ENCODE measurements at places on chromosomes 13 and 19. TPM values are rescaled to one million over a fixed set of nuclear protein-coding genes. Genes with fewer than 3 reads are reported as not detected.

DNA sequence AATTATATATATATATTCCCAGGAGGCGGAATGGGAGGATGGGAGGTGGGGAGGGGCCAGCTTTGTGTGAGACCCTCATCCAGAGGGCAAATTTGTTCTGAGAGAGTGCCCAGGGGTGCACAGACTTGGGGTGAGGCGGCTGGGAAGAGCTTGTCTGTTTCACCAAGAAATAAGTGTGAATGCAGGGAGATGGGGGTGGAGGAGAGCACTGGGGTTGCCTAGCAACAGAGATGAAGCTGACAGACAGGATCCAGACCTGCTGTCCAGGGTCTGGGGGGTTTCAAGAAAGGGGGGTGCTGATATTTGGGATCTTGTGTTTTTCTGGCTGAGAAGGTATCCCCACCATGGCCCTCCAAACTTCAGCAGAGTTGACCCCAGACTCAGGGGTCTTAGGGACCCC lies 18.6 kb upstream of the TNFAIP8L1 start:
- no peak for DNase-seq

- DNase-seq = no peak
Measured at GRCh38 chr13:48580896-48581295, 48.0 kb upstream of the RCBTB2 start.

DNA sequence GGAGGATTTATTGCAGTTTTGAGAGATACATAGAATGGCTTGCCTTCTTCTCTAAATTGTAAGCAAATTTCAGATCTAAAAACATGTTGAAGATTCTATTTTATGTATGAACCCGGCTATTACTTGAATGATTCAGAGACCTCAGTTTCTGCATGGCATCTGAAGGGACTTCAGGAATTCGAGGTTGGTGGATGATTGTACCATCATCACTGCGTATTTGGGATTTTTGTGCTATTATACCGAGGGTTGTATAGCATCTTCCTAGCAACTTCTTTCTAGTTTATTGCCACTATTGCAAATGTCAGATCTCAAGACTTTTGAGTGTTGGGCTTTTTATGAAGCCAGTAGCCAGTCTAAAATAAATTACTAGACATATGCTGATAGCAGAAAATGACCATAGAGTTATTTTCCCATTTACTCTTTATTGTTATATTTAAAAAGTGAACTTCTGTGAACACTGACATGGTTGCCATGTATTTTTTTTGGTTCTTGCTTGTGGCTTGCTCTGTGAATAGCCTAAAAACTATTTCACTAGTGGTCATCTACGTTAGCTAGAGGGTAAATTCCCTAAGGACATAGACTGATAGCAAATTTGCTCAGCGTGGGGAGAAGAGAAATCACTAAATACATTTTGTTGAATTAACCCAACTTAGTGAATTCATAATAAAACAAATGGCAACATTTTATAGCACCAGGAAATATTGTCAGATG lies 70.6 kb upstream of the KLF12 start:
- no peak for DNase-seq

- no peak for DNase-seq
Measured at GRCh38 chr19:51766461-51766860, 5.5 kb downstream of the FPR2 start.

DNA sequence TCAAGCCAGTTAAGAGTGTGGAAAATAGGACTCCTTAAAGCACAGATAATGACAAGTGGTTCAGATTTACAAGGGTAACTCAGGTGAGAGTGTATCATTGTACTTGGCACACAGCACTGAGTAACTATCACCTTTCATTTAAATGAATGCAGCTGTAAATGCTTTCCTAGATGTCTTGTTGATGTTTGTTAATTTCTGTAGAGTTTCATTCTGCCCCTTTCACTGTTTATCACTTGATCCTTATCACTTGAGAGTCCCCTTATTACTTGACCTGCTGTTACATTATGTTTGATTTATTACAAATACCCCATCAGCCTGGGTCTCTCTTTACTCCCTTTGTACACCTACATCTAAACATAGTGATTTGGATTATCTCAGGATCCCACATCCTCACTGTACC lies 38.1 kb upstream of the ZNF527 start:
- no peak for DNase-seq

- DNase-seq = no peak
Measured at GRCh38 chr13:50712456-50712855, 131.0 kb downstream of the DLEU7 start.

DNA sequence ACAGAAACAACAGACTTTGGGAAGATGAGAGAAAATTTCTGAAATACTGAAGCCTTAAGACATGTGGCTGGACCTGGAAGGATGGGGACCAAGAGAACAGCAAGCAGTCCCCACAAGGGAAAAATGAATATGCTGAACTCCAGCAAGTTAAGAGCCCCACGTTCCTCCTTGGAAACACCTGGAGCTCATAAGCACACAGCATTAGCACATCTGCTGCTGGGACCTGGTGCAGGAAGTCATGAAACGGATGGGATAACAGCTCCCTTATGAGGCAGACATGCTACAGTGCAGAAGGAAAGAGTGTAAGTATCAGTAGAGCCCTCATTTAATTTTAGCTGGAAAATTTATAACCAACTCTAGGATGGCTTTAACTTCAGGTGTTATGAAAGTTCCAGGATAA lies 67.3 kb downstream of the SLC15A1 start:
- DNase-seq = no peak

- DNase-seq = no peak
Measured at GRCh38 chr19:8017808-8018207, 12.4 kb upstream of the ELAVL1 start.

DNA sequence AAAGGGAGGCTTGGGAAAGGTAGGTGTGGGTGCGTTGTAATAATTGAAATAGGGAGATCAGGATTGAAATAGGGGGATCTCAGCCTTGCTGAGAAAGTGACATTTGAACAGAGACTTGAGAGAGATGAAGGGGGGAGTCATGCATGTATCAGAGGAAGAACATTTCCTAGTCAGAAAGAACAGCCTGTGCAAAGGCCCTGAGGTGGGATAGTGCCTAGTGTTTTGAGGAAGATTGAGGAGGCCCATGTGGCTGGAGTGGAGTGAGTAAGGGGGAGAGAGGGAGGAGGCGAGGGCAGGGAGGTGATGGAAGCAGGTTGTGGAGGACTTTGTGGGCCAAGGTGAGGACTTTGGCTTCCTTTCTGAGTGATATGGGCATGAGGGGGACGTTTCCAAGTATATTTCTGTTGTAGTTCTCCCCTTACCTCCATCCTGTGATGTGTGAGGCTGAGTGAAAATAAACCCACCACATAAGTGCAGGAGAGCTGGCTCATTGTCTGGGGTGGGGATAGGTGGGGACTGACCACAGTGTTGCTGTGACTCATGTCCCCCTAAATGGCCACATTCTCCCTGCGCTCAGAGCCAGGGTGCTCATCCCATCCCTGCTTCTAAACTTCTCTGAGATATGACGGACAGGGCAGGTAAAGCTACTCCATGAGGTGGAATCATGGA lies 17.8 kb downstream of the ACTL9 start:
- DNase-seq = no peak

DNA sequence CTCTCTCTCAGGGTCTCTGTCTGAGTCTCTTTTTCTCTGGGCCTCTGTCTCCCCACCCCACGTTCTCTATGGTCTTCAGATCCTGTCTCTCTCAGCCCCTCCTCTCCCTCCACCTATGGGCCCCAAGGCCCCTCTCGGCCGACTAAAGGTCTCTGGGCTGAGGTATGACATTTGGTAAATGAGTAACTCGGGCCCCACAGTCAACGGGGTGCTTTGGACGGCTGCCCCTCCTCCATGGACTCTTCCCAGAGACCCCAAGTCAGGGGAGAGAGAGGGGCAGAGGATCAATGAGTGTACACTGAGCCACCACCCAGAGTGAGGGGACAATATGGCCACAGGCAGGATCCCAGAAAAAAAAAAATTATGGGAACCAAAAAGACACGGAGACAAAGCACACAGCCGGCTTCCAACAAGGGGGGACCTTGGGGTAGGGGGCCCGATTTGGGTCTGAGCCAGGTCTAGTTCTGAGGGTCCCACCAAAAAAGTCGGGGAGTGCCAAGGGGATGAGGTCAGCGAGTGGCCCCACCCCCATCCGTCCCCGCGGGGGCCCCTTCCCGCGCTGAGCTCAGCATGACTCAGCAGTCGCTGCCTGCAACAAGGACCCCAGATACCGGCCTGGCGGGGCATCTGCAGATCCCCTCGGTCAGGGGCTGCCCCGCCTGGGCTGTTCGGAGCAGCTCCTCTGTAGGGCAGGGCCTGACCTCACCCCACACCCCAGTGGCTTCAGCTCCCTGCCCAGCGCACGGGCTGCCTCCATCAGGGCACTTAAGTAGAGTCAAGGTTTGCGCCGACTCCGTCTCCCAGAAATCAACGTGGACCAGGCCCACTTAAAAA lies 1.5 kb upstream of the FTL start:
- no peak for DNase-seq

DNA sequence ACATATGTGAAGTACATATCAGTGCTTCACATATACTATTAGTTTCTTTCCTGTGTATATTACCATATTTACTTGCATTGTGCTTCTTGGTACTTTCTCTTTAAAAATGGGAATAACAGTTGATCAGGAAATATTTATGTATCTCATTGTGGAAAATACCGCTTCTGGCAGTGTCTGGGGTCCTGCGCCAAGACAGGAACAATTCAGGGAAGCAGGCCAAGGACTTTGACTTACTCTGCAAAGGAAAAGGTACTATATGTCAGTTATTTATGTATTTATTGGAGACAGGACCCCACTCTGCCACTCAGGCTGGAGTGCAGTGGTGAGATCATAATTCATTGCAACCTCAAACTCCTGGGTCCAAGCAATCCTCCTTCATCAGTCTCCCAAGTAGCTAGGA lies 57.7 kb upstream of the NBEA start:
- no peak for DNase-seq

DNA sequence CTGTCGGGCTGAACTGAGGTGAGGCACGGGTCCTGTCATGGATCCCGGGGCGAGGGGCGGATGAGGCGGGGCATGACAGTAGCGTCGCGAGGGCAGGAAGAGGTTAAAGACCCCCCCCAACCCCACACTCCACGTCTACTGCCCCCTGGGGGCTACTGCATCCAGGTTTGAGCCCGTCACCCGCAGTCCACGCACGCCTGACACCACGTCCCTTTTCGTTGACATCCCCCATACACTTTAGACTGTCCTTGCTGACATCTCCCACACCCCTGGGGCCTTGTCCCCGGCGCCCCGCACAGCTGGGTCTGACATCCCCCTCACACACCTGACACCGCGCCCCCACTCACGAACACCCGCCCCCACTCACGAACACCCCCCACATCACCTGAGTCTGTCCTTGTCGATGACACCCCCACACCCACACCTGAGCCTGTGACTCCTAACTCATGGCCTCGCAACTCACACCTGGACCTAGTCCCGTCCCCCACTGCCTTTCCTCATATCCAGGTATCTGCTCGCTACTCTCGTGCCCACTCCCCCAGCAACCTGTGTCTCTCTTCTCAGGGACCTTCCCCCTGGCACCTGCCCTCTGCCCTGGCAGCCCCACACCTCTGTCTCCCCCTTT lies 416 bp downstream of the SLC25A42 start:
- DNase-seq = no peak

GRCh38 chr13:105220881-105221280 lies 1314.6 kb downstream of the EFNB2 start:
- no peak for DNase-seq

DNA sequence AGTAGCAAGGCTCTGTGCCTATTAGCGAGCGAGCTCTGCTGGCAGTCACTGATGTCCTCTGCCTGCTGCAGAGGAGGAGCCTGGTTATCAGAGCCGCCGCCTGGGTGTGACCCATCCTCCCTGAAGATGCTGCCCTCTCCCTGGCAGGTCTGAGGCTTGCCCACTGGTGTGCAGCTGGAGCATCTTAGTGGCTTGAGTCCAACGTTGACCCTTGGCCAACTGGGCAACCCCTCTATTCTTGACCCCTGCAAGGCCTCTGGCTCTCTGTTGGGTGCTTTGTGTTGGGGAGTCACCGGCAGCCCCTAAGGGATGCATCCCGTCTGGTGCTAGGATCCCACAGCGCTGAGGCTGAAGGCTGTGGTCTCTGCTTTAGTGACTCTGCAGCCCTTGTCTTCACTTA lies 277.9 kb upstream of the SOX1 start:
- no peak for DNase-seq

GRCh38 chr19:13012690-13013608 lies 17.7 kb downstream of the NFIX start:
- DNase-seq = no peak

DNA sequence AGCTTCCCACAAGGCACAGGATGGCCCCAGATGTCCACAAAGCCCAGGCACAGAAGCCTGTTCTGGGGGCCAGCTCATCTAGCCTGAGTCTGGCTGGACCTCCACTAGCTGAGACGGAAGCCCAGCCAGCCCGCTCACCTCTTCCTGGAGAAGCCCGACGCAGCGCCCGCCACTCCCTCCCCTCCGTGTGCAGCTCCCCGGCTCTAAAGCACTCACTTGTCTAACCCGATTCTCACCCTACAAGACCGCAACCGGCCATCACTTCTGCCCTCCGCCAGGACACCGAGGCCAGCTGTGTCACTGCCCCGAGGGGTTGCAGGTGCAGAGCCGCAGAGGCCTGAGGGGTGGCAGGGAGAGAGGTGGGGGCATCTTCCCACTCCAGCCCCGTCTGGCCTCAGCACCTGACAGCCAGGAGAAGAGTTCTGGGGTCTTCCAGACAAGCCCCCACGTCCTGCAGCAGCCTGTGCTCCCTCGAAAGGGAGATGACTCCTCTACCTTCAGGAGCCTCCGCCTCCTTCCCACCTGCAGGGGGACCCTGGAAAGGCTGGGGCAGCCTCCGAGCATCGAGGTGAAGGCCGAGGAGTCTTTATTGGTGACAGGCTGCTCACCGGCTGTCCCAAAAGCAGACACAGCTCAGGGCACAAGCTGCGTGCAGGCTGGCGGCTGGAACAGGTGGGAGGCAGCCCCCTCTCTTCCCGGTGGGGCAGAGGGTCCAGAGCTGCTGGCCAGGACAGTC lies 5.9 kb upstream of the DIRAS1 start:
- no peak for DNase-seq

CDX2 gene
- polyA plus RNA-seq = not detected

ZNF443 gene
- 1.5 TPM for polyA plus RNA-seq

ZNF429 gene
- 3.3 TPM for polyA plus RNA-seq

LILRA6 gene
- not detected for polyA plus RNA-seq

ZNF324 gene
- polyA plus RNA-seq = 3.6 TPM

CD37 gene
- not detected for polyA plus RNA-seq

MBD3L2 gene
- not detected for polyA plus RNA-seq

BRSK1 gene
- 10.6 TPM for polyA plus RNA-seq

SOX1 gene
- polyA plus RNA-seq = not detected

UBE2L5 gene
- not detected for polyA plus RNA-seq

TINCR gene
- 0.07 TPM for polyA plus RNA-seq

TMEM38A gene
- polyA plus RNA-seq = 1.2 TPM
